ENCODE measurements at places on chromosomes 4 and X. TPM values are rescaled to one million over a fixed set of nuclear protein-coding genes. Genes with fewer than 3 reads are reported as not detected.

Gene CYTL1
- total RNA-seq: 1.4 TPM

Gene POU3F4
- total RNA-seq: not detected

Gene PNMA5
- not detected for total RNA-seq

Gene PDCL2
- not detected for total RNA-seq

Gene MAP9
- 4.9 TPM for total RNA-seq

Gene ZNF630
- total RNA-seq: 0.96 TPM

Gene CCDC120
- total RNA-seq: 4.0 TPM

Gene NHSL2
- total RNA-seq: 13.3 TPM

Gene CHRDL1
- total RNA-seq: 248 TPM

Gene SSX4
- not detected for total RNA-seq

Gene BEX5
- total RNA-seq: 1.2 TPM

DNA sequence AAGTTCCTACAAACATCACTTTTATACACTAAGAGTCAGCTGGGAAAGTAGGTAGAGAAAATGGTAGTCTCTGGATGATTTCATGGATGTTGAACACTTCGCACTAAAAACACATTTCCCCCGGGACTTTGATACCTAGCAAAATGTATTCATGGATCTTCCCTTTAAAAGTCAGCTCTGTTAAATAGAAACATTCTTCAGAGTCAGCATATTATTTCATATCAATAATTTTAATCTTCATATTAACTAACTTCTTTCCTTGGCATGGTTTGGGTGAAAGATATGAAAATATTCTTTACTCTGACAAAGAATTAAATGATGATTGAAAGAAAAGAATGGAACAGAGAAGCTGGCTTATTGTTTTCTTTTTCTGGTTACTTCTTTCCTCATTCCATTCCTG is 185.5 kb downstream of the NDST4 start:
- no peak for DNase-seq

GRCh38 chr4:137640156-137640837 is 108.0 kb upstream of the PCDH18 start:
- DNase-seq: no peak

GRCh38 chrX:20143111-20143510 is 1.5 kb upstream of the EIF1AX start:
- DNase-seq: no peak

- DNase-seq: no peak
Observed at GRCh38 chrX:120365320-120365719, 3.4 kb downstream of the ATP1B4 start.

DNA sequence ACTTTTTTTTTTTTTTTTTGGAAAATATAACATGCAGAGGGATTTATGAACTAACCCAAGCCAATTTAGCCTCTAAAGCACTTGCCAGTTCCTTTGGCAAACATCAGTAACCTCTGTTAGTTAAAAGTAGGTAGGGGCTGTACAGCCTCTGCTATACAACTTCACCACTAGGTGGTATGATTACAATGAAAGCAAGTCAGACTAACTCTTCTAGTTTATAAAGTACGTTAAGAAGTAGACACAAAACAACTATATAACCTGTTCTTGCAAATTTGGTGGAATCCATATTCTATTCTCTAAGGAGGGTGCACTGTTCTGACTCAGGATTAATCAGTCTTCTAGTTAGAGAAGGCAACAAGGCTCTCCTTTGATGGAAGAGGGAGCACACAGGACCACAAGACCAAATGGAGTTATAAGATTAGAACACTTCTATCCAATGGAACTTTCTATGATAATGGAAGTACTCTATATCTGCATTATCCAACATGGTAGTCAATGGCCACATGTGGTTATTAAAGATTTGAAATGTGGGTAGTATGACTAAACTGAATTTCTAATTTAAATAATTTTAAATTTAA is 12.8 kb downstream of the AIMP1 start:
- no peak for DNase-seq

- DNase-seq: peak; percentile 74
Observed at GRCh38 chr4:6961496-6962210, 52.0 kb downstream of the TBC1D14 start.

DNA sequence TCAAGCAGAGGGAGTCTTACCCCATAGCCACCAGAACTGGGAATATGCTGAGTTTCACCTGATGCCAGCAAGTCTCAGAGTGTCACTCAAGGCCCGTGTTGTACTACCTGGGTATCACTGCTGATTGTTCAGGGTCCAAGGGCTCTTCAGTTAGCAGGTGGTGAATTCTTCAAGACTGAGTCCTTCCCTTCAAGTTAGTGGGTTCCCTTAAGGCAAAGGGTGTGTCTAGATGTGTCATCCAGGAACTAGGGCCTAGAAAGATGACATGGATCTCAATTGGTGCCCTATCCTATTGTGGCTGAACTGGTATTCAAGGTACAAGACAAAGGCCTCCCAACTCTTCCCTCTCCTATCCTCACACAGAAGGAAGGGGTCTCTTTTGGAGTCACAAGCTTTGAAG is 159.9 kb upstream of the DIPK2B start:
- no peak for DNase-seq

- no peak for DNase-seq
Observed at GRCh38 chrX:101642093-101642492, 17.6 kb downstream of the ARMCX2 start.

GRCh38 chr4:36168127-36168878 is 76.0 kb downstream of the ARAP2 start:
- DNase-seq: no peak

GRCh38 chr4:72505314-72505744 is 63.7 kb downstream of the ADAMTS3 start:
- DNase-seq: no peak

GRCh38 chr4:72846280-72847111 is 223.0 kb downstream of the COX18 start:
- DNase-seq: peak; percentile 65

DNA sequence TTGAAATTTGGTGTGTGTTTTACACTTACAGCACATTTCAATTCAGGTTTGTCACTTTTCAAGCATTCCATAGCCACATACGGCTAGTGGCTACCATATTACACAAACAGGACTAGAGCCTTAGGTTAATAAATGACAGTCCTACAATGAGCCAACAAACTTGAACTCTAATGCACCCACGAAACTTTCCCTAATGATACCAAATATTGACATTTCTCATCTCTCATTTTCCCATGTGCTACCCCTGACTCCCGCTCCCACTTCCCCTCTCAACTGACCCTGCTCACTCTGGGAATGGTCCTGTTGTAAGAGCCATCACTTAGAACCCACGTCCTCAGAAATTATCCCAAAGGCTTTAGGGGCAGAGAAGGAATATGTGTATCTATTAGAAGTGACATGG is 4.9 kb upstream of the TLR10 start:
- DNase-seq: no peak

- DNase-seq: no peak
Observed at GRCh38 chrX:120286733-120287512, 24.3 kb downstream of the TMEM255A start.

DNA sequence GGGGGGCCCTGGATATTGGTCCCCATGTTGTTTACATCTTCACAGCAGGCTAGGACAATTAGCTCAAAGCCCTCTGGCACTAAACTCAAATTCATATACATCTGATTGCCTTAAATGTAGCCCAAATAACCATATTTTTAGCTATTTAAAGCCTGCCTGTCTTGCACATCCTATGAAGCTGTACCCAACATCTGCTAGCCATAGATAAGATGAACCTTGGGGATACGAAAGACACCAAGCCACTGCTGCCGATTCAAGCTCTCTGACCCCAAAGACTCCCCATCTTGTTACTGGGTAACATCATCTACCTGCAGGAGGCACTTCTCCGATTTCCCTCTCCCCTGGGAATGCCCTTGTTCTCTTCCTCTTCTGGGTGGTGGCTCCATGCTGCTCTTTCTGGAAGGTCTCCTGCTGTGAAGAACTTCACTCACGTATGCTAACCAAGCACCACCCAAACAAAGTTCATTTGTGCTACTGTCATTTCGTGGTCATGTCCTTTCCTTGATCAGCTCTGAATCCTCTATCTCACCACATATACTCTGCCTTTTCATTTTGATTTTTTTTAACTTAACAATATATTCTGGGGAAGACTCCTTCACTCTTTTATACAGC is 107.7 kb upstream of the ATXN3L start:
- DNase-seq: no peak

DNA sequence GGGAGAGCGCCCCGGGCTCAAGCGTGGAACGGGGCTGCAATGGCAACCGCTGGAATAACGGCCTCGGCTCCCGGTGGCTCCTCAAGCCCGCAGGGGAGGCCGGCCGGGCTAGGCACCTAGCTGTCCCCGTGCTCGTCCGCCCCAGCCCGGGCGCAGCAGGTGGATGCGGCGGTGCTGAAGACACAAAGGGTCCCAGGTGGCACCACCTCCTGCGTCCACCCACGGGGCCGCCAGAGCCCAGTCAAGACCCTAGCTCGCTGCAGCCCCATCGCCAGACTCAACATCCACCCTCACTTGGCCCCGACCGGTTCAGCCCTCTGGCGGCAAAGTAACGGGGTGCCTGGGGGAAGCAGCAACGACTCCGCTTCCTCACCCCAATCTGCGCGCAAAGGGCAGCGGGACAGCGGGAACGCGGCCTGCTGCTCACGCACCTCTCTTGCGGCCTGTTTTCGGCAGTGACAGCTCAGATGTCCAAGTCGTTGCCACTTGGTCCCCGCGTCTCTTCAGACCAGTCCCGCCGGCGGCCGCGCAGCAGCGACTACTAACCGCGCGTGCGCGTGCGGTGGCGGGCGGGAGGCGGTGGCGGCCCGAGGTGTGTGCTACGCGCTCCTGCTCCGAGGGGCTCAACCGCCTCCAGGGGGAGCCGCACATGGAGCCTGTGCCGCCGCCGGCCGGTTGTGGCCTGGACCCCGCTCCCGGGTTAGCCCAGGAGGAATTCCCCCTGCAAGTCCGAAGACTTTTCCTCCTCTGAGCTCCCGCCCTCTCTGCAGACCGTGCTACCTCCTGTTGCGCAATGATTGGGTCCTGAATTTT is at the start of gene CLGN:
Gene CLGN, minus strand, starts transcription at position 543 of the 813 bp plus-strand sequence. CDS start 14,570 bp downstream, outside the sequence.
- DNase-seq: peak; percentile 90

- DNase-seq: no peak
Observed at GRCh38 chr4:138317175-138317748, 75.1 kb upstream of the SLC7A11 start.

GRCh38 chr4:69656653-69657158 is 3.7 kb upstream of the UGT2A1 start:
- no peak for DNase-seq

DNA sequence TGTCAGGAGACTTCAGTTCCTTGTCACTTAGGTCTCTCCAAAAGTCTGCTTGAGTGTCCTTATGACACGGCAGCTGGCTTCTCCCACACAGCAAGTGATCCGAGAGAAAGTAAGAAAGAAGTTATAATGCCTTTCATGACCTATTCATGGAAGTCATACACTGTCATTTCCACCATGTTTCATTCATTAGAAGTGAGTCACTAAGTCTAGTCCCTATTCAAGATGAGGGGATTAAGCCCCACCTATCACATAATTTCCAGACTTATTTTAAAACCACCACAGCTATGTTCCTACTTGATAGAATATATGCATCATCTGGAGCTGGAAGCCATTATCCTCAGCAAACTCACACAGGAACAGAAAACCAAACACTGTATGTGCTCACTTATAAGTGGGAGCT is 25.2 kb upstream of the COL25A1 start:
- no peak for DNase-seq

DNA sequence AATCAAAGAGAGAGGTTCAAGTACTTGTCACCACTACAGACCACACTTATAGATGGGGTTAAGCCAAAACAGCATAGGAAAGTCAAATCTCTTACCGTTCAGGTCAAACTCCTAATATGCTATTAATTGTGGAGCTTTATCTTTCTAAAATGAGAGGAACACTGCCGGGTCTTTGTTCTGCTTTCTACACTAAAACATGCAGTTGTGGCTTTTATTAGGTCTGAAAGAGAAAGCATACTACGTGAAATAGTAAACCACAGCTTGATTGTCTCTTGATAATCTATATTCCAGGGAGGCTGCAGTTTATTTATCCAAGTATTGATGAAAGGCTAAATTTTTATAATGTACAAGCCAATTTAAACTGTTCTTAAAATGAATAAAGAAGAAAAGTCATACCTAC is 12.3 kb upstream of the INPP4B start:
- no peak for DNase-seq

DNA sequence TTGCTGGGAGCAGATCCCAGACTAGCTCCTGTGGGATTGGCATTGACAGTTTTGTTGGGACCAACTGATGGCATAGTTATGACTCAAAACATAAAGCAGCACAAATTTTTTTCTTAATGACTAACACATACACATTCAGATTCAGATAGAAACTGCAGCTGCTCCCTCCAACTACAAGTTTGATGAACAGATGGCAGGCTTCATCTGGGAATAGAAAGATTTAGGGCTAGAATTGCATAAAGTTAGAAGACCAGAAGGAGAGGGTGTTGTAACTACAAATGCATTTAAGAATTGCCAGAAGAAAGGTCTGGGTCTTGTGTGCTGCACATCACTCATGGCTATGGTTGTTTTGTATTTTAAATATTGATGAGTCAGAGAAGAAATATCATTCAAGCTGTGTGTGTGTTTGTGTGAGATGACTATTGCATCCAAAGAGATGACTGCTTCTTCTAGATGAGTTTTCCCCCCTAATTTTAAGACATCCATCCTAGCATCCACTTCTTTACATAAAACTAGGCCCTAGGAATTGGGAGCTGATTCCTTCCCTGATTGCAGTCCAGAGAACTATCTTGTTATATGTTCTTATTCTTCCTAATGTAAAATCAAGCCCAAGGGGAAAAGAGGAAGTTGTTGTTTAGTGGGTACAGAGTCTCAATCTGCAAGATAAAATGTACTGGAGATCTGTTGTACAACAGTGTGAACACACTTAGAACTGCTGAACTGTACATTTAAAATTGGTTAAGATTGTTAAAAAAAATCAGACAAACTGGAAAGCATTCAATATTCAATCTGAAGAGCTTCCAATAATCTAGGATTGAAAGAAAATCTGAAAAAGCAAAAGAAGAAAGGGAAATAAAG is 175.1 kb downstream of the PARM1 start:
- DNase-seq: no peak

- DNase-seq: no peak
Observed at GRCh38 chrX:19555683-19556082, 40.4 kb upstream of the MAP3K15 start.

Data from mesenteric fat pad (tissue), 1 donor.